ENCODE measurements at places on chromosomes 2 and 18. TPM values are rescaled to one million over a fixed set of nuclear protein-coding genes. Genes with fewer than 3 reads are reported as not detected.

GRCh38 chr2:218517434-218518206 is 50.5 kb downstream of the USP37 start:
- no peak overlapping the region for H3K27ac ChIP-seq
- no peaks in the 10 kb centered on the region for H3K27me3 ChIP-seq
- H3K4me3 ChIP-seq: no peak overlapping the region
- no peaks in the 10 kb centered on the region for H3K36me3 ChIP-seq

- no peak overlapping the region for H3K27ac ChIP-seq
- DNase-seq: no peak
- no peaks in the 10 kb centered on the region for H3K27me3 ChIP-seq
- H3K36me3 ChIP-seq: no peaks in the 10 kb centered on the region
These were observed 80.6 kb upstream of the VRK2 start for GRCh38 chr2:57965961-57966360.

DNA sequence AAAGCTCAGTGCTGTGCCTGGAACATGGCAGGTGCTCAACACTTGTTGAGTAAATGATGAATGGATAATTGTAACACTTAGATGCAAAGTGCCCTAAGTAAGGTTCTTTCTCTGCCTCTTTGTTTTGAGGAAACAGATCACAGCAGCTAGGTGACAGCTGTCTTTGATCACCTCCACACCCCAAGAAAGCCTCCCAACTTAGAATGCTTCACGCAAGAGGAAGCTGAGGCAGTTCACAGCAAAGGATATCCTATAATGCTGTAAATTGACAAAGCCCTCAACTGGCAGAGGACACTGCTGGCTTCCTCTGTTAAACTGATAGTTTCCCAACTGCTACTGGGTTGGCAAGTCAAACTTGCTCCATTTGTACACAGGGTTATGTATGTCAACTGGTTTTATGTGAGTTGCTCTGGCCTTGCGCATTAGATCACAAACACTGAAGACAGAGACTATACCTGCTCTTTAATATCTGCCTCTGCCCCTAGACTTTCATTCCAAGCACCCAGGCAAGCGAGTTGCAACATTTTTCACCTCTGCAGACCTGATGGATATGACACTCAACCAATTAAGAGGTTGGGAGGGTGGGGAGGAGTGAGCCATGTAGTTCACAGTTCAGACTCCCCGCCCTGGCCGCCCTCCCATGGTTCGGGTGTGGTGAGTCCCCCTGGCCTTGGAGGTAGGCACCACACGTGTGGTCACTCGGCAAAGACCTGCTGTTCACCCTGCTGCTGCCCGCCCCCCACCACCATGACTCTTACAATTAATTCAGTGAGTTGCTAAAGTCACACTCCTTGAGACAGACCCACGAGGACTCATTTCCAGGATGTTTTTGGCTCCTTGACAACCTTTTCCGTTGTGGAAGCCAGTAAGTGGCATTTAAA is 4.8 kb upstream of the MALL start:
- H3K4me1 ChIP-seq: peaks cover 24% of the 10 kb centered on the region
- H3K27me3 ChIP-seq: no peaks in the 10 kb centered on the region
- H3K36me3 ChIP-seq: no peaks in the 10 kb centered on the region
- peak; percentile 16 for DNase-seq

DNA sequence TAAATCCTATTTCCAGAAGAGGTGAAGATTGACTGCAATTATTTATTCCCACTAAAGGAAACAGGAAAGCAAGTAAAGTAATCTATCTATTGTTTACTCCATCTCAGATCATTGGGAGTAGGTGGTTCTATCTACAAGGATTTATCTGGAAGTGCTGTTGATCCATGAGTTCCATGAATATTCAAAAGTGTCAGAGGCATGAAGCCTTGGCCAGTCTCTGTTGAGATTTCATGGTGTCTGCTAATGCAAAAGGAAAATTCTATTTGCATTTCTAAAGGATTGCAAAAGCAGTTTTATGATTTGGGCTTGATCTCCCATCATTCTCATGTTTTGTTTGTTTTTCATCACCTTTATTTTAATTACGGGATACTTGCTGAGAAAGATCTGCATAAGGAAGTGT is 102.4 kb upstream of the ST6GAL2 start:
- no peak for DNase-seq
- no peak overlapping the region for H3K4me3 ChIP-seq
- no peaks in the 10 kb centered on the region for H3K36me3 ChIP-seq
- H3K27me3 ChIP-seq: peaks cover 56% of the 10 kb centered on the region

DNA sequence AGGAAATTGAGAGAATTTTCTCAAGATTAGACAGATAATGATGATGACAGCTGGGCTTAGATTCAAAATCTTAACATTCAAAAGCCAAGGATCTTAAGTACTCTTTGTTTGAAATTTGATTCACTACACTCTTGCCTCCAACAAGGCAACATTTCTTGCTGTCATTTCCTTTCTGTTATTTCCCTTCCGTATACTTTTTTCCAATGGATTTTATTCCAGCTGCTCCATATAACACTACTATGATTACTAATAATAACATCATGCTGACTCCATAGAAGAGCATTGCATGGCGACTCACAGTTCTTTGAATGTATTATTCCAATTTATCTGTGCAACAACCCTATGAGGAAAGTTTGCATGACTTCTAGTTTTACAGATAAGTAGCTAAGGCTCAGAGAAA is 33.9 kb upstream of the CCDC102B start:
- H3K27ac ChIP-seq: no peak overlapping the region
- H3K36me3 ChIP-seq: no peaks in the 10 kb centered on the region
- H3K4me3 ChIP-seq: no peak overlapping the region
- H3K27me3 ChIP-seq: no peaks in the 10 kb centered on the region
- peaks cover 5% of the 10 kb centered on the region for H3K4me1 ChIP-seq

Gene PSME4
- total RNA-seq: 40.1 TPM

Gene DNAH6
- not detected for total RNA-seq

Data from GM23248 (cell line).